DMS 273 treated with DMSO at 0.1 percent for 48 hours (cell line): ENCODE measurements at places on chromosomes 6 and 20.

DNA sequence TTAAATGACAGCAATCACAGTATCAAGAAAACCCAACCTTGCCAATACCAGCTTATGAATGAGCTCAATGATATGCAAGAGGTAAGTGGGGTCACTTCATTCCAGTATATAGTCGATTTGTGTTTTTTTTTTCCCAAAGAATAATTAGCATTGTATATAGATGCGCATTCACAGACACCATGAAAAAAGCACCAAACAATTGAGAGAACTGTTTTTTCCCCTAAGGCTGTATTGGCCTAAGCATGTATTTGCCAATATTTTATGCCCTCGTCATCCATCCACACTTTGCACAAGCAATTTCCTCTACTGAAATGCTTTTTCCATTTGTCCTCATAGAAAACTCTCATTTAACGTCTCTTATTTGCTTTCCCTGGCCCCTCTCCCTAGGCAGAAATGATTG, 213.7 kb downstream of the SAMD5 start:
- DNase-seq, result no peak

GRCh38 chr6:34238585-34239499, 2.2 kb downstream of the HMGA1 start:
- no peak for DNase-seq

GRCh38 chr6:136763716-136764516, 28.4 kb downstream of the MAP3K5 start:
- DNase-seq, result no peak

DNA sequence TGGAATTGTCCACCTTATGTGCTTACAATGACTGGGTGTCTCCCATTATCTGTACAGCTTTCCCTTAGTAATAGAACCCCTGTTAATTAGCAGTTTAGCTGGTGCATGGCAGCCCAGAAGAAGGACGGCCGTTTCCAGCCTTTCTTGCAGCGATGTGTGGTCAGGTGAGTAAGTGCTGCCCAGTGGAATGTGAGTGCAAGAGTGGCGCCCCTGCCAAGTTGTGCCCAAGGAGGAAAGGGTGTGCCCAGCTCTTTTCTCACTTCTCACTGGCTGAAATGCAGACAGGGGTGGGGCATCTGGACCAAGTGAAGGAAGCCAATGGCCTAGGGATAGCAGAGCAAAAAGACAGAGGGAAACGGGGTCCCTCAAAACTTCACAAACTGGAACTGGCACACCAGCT, 296.8 kb downstream of the PREX1 start:
- no peak for DNase-seq

- no peak for DNase-seq
Measured at GRCh38 chr20:2806351-2806701, 5.9 kb upstream of the CPXM1 start.
